Activated B cell treated with CpG ODN at 0.5 μM for 24 hours (primary cell): ENCODE measurements at places on chromosomes 16 and 17.

- DNase-seq, result no peak
These were observed 12.4 kb downstream of the C17orf50 start for GRCh38 chr17:35773129-35773528.

DNA sequence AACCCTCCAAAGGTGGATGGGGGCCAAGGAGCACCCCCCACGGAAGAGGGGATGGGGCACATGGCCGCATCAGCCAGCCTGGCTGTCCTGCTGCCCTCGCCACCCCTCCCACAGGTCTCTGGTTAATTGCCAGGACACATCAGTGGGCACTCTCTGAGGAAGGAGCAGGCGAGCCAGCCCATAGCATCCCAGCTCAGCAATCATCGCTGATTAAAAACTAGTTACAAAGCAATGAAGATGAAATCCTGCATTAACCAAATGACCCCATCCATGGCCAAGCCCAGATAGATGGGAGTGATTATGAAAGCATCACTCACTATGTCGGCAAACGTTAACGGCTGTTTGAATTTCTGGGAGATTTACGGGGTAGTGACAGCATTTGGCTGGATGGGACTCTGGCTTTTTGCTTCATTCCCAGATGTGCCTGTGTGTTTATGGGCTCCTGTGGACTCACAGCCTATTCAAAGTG is 45.3 kb downstream of the CCDC182 start:
- no peak for DNase-seq

- DNase-seq, result peak; percentile 80
These were observed 12.3 kb downstream of the GPR142 start for GRCh38 chr17:74379495-74380085.

DNA sequence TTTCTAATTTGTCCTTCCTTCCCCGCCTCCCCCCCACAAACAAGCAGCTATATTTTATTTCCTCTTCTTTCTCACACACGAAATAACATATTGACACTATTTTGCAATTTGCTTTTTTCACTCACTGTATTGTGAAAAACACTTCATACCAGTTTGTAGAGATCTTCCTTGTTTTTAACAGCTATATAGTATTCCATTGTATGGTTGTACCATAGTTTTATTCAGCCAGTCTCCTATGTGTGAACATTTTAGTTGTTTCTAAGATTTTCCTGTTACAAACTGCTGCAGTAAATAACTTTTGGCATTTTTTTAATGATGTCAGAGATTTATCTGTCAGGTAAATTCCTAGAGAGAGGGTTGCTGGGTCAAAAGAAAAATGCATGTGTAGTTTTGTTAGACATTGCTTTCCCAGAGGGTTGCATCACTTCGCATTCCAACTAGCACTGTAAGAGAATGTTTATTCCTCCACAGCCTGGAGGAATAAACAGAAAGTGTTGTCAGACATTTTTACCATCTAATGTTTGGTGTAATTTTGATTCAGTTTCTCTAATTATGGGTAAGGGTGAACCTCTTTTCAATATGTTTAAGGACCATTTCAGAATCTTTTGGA is 101.2 kb downstream of the MRTFB start:
- no peak for DNase-seq

DNA sequence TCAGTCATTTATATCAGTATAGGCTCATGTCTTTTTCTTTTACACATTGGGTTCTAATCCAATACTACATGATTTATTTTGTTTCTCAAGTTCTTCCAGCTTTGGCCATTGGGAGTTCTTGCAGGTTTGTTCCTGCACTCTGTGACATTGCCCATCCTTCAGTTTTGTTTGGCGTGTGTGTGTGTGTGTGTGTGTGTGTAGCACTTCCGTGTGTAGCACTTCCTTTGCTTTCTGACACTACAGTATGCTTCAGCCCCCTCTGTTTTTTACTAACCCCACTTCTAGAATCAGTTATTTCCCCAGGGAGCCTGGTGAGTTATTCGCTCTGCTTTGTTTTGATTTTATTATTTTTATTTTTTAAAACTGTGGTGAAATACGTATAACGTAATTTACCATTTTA is 75.6 kb upstream of the LGALS9 start:
- no peak for DNase-seq

DNA sequence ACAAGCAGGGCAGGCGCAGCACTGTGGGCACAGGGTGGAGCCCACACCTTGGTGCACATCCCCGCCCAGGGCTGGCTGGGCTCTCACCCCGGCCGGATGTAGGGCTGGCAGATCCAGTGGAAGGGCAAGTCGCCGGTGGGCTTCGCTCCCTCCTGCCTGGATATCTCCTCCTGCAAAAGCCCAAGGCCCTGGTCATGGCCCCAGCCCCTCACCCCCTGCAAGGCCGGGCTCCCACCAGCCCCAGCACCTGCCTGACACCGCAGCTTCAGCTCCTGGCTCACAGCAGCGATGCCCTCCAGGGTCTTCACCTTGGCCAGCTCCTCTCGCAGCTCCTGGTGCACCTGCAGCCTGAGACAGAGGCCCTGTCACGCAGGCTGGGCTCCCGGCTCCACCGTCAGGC is 5.0 kb downstream of the DUS1L start:
- DNase-seq, result no peak

- DNase-seq, result no peak
These were observed 80.0 kb upstream of the CDH5 start for GRCh38 chr16:66286527-66286926.

GRCh38 chr16:68749432-68749831 is 12.3 kb downstream of the CDH1 start:
- DNase-seq, result no peak

- DNase-seq, result no peak
These were observed 539 bp upstream of the VAMP2 start for GRCh38 chr17:8162997-8163977.

GRCh38 chr17:17386094-17386800 is 83.1 kb downstream of the NT5M start:
- no peak for DNase-seq

- DNase-seq, result no peak
These were observed 28.4 kb upstream of the GINS3 start for GRCh38 chr16:58363746-58364393.

GRCh38 chr16:57045694-57046381 is 46.5 kb upstream of the CPNE2 start:
- peak; percentile 57 for DNase-seq

GRCh38 chr17:81192386-81193050 is 26.5 kb upstream of the AATK start:
- no peak for DNase-seq

DNA sequence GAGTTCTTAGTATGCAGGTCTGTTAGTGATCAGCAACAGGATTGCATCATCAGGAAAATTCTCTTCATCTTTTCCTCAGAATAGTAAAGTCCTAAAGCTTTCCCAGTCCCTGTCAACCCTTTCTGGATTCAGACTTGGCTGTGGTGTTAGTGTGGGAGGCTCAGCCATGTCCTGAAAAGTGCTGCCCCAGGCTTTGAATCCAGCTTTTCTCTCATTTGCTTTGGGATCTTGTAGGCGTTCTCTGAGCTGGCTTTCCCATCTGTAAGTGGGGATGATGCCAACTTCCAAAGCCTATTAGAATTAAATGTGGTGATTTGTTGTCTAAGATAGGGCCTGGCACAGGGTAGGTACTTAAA is 3.0 kb downstream of the ALKBH5 start:
- no peak for DNase-seq

DNA sequence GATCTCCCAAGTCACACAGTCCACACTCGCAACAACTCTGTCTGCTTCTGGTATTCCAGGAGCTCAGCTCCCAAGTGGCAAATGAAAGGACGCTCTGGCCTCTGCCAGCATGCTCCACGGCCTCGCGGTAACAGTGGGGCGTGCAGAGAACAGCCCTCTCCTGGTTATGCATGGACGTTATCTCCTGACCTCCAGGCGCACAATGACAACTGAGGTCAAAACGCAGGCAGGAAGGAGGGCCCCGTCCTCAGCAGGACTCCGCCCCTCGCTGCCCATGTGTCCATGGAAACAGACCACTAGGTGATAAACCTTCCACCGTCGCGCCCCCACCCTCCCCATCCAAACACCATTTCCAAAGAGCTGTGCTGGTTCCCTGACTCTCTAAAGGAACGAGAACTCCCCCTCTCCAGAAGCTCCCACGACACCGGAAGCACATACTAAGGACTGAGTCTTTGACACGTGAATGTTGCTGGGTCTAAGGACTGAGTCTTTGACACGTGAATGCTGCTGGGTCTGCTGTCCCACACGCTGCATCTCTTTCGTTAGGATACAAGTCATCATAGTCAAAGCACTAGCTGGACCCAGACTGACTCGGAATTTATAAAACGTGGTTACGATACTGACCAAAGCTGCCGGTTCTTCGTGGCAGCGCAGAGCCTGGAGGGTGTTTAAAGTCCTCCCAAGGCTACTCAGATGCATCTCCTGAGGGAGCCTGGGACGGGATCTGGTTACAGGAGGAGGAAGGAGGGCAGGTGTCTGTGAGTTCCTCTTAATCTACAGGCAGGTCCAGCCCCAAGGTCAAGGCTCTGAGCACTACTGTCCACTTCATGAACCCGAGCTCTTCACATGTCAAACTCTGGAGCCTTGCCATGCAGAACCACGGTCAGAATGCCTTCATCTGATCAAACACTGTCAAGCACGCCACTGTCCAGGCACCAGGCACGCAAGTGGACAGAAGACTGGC is 43.9 kb downstream of the KLHDC4 start:
- DNase-seq, result no peak

DNA sequence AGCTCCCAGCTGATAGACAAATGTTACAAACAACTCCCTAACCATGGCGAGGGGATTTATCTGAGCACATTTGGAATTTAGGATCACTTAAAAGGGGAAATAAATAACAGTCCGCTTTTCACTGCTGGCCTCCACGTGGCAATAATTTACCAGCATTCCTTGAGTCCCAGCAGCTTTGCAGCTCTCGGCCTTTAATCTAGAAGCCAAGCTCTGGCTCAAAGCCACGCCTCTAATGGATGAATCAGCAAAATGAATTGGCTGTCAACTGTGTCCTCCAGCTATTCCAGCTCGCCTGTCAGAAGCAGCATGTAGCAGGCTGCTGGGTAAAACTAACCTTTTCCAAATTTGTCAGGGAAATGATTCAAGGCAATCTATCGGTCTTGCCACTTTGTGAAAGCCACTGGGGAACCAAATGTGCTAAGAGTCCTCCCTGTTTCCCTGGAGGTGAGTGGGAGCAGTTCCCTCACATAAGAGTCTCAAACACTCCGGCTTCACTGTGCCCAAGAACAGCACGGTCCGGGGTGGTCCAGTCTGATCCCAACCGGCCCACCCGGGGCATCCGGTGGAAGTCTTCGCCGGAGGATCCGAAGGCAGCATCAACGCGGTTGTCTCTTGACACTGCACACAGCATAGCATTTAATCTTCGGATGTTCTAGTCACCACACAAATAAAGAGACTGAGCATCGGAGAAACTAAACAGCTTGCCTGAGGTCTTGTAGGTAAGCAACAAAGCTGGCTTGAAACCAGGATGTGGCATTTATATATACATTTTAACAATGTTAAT is 143.3 kb downstream of the PARN start:
- no peak for DNase-seq

- peak; percentile 79 for DNase-seq
These were observed 93.8 kb upstream of the PLEKHM1 start for GRCh38 chr17:45584092-45585036.

- DNase-seq, result no peak
These were observed 237.7 kb downstream of the IRX3 start for GRCh38 chr16:54048586-54049495.

- DNase-seq, result no peak
These were observed 6.1 kb upstream of the SLFN5 start for GRCh38 chr17:35236821-35237220.

GRCh38 chr17:68398691-68399637 is 58.3 kb downstream of the WIPI1 start:
- peak; percentile 23 for DNase-seq

DNA sequence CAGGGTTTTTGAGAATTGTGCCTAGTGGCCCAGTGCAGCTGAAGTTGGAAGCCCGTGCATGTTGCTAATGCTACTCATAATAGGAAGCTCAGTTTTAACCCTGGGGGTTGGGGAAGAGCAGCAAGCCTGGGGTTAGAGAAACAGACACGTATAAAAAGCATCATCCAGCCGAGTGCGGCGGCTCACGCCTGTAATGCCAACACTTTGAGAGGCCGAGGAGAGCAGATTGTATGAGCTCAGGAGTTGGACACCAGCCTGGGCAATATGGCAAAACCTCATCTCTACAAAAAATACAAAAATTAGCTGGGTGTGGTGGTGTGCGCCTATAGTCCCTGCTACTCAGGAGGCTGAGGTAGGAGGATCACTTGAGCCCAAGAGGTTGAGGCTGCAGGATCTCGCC is 2.3 kb upstream of the CLUH start:
- no peak for DNase-seq

DNA sequence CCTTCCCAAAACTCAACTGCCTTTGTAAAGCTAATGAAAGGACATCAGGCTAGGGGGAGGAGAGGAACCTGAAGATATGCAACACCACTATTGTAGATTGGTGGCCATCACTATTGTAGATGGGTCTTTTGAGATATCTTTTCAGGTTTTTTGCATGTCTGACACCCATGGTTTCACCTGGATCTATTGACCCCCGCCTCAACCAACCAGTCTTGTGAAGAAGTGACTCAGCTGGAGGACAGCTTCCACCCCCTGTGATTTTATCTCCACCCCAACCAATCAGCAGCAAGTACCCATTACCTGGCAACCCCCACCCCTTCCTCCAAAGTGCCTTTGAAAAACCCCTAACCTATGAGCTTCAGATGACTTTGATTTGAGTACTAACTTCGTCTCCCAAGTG is 382.6 kb upstream of the GOT2 start:
- DNase-seq, result no peak

DNA sequence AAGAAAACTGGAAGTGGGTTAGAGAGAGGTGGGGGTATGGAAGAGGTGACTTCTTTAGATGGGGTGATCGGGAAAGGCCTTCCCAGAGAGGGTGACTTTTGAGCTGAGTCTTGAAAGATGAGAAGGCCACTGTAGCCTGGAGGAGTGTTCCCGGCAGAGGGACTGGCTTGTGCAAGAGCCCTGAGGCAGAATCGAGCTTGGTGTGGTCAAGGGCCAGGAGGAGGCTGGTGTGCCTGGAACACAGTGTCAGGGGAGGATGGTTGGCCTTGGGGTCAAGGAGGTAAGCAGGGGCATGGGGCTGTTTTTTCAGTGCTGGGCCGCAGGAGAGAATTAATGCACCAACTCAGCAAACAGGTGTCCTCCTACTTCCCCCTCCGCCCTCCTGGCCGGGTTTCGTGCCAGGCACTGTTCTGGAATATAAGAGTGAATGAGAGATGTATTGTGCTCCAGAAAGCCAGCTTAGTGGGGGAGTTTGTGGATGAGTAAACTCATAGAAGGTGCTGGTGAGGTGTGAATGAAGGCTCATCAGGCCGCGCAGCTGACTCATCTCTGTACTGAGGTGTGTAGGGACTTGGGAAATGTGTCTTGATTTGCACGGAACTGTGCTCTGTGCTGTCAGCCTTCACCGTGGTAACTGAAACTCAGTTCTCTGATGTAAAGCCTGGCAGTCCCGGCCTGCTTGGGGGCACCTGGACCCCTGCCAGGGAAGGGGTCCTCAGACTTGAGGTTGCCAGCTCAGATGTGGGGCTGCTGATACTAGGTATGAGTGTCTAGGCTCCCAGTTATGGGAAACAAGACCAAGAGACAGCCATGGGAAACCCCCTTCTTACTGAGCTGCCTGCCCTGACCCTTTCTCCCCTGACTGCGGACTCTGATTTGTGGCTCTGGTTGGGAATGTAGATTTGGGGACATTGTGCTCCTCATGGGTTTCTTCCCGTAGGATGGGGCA is 15.3 kb downstream of the KSR1 start:
- peak; percentile 53 for DNase-seq

- DNase-seq, result no peak
These were observed 168.1 kb downstream of the C16orf95 start for GRCh38 chr16:87149051-87149450.

- no peak for DNase-seq
These were observed 79.8 kb downstream of the CMIP start for GRCh38 chr16:81524382-81524781.
